ENCODE measurements at places on chromosomes 5 and 9. TPM values are rescaled to one million over a fixed set of nuclear protein-coding genes. Genes with fewer than 3 reads are reported as not detected.

The SGCD gene
- 8.2 TPM for total RNA-seq

- H3K27ac ChIP-seq: no peak overlapping the region
- H3K27me3 ChIP-seq: no peaks in the 10 kb centered on the region
- H3K4me3 ChIP-seq: no peak overlapping the region
- H3K4me1 ChIP-seq: no peaks in the 10 kb centered on the region
- H3K36me3 ChIP-seq: no peaks in the 10 kb centered on the region
Measured at GRCh38 chr5:92760550-92760949, 820.5 kb downstream of the NR2F1-AS1 start.

- DNase-seq: no peak
- no peaks in the 10 kb centered on the region for H3K36me3 ChIP-seq
- H3K4me1 ChIP-seq: no peaks in the 10 kb centered on the region
- H3K27me3 ChIP-seq: no peaks in the 10 kb centered on the region
Measured at GRCh38 chr9:17191082-17191481, 56.2 kb downstream of the CNTLN start.

DNA sequence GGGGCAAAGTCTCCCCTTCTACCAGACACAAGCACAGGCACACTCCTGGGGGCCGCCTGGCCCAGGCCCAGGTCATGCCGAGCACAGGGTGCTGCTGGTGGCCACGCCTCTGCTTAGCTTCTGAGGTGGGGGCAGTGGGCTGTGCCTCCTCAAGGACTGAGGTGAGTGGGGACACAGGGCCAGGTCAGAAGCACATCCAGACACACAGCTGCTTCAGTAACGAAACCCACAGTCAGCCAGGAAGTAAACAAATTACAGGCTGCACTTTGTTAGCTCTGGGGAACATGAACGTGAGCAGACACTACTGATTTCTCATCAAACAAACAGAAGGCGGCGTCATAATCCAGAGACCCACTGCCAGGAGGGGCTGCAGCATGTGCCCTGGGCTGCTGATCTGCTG is 192.4 kb downstream of the HSPA4 start:
- H3K27ac ChIP-seq: no peak overlapping the region
- H3K36me3 ChIP-seq: no peaks in the 10 kb centered on the region
- H3K4me1 ChIP-seq: no peaks in the 10 kb centered on the region
- no peak overlapping the region for H3K4me3 ChIP-seq
- no peak for DNase-seq

DNA sequence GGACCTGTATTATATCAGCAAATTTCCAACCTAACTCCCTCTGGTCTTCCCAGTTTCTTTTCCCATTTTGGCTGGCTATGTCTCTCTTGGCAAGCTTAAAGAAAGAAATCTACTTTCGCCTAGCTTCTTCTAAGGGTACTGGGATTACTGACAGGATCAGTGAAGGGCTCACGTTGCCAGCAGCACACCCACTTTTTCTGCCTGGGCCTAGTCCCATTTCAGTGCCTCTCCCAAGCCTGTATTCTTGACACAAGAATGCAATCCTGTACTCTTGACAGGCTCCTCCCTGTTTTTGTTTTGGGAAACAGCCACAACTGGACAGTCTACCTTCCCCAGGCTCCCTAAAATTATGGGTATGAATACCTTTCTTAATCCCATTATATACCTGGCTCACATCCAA is 170.5 kb downstream of the EPB41L4A start:
- H3K4me1 ChIP-seq: no peaks in the 10 kb centered on the region
- no peaks in the 10 kb centered on the region for H3K27me3 ChIP-seq
- H3K4me3 ChIP-seq: no peak overlapping the region

- H3K4me1 ChIP-seq: no peaks in the 10 kb centered on the region
- H3K36me3 ChIP-seq: no peaks in the 10 kb centered on the region
- no peak overlapping the region for H3K4me3 ChIP-seq
- H3K27me3 ChIP-seq: no peaks in the 10 kb centered on the region
- H3K27ac ChIP-seq: no peak overlapping the region
Measured at GRCh38 chr5:74239261-74239660, 401.3 kb downstream of the ENC1 start.

- no peak overlapping the region for H3K27ac ChIP-seq
- no peaks in the 10 kb centered on the region for H3K36me3 ChIP-seq
- no peak overlapping the region for H3K4me3 ChIP-seq
- H3K27me3 ChIP-seq: no peaks in the 10 kb centered on the region
- no peaks in the 10 kb centered on the region for H3K4me1 ChIP-seq
Measured at GRCh38 chr5:40656766-40657165, 22.9 kb upstream of the PTGER4 start.

DNA sequence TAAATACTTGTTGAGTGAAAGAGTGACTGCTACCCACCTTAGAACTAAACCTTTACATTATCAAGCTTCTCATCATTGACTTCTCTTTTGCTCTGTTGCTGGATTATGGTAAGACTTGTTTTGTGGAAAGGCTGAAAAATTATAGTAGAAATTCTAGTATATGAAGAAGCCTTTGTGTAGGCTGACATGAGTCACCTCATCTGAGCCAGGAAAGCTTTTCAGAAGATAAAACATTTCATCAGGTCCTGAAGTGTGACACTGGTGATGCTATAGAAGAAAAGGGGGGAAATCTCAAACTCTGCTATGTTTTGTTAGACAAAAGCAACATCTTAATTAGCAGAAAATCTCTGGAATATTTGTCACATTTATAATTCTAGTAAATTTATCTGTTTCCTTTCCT is 18.4 kb upstream of the SLC44A1 start:
- no peak overlapping the region for H3K4me3 ChIP-seq
- no peak for DNase-seq
- H3K27ac ChIP-seq: no peak overlapping the region

Data from sigmoid colon (tissue), 7 donors.